Activated naive CD4-positive, alpha-beta T cell treated with anti-CD3 and anti-CD28 coated beads, Interleukin-2, amount 50 U/mL, for 16 hours (primary cell): ENCODE measurements at places on chromosomes 1 and 21.

DNA sequence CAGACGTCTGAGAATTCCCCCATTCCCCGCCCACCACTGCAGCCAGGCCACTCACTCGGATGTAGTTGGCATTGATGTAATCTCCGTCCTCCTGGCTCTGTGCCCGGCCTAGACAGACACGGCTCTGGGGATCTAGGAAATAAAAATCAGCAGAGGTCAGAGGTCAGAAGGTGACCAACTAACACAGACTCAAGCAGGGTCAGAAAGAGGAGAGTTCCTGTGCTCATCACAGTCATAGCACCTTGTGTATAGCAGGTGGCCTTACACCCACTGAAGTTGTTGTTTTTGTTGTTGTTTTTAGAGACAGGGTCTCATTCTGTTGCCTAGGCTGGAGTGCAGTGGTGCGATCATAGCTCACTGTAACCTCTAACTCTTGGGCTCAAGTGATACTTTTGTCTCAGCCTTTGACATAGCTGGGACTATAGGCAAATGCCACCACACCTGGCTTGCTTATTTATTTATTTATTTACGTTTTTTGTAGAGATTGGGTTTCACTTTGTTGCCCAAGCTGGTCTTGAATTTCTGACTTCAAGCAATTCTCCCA lies 4.9 kb downstream of the PTPN7 start:
- no peak for DNase-seq

GRCh38 chr21:28496517-28496916 lies 496.2 kb downstream of the LTN1 start:
- DNase-seq, result no peak

DNA sequence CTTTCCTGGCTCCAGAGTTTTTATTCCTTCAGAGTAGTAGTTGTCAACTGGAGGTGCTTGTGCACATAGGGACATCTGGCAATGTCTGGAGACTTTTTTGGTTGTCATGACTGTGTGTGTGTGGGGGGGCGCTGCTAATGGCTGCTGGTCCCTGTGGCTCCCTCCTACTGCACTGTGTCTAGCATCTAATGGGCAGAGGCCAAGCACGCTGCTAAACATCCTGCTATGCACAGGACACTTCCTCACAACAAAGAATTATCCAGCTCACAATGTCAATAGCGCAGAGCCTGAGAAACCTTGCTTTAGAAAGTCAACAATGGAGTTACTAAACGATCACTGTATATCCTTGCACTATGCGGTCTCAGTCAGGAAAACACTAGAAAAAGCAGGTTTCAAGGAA lies 19.7 kb upstream of the HMGB4 start:
- DNase-seq, result no peak

GRCh38 chr1:200029822-200030152 lies 2.3 kb downstream of the NR5A2 start:
- no peak for DNase-seq

DNA sequence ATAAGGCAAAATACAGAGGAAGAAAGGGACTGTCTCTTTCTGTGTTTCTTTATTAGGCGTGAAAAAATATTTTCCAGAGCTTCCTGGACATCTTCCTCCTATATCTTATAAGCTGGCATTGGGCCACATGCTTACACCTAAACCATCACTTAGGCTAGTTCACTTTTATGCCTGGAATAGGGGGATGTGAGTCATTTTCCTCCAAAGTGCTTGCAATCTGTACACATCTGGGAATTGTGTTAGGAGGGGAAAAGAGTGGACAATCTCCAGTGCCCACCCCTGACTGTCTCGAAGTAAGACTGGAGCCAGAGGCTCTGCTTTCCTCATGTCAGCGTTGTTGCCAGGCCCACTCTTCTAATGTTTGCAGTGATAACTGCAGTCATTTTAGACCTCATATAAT lies 29.9 kb downstream of the GIPC2 start:
- DNase-seq, result no peak

DNA sequence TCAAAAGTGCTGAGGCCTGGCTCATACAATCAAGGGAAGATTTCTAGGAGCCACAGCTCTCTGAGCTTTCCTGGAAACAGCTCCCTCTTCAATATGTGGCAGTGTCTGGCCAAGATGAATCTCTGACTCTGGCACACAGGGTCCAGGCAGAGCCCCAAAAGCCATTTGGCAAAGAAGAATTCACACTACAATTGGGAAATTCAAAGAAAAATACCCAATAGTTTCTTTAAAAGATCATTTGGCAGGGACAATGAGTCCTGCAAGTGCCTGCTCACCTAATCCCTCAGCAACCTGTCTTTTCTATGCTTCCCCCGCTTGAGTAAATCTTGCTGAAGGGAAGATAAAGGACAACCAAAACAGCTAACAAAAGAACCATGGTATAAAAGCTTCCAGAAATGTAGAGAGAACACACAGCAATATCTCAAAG lies 124.6 kb downstream of the TGFBR3 start:
- DNase-seq, result no peak

DNA sequence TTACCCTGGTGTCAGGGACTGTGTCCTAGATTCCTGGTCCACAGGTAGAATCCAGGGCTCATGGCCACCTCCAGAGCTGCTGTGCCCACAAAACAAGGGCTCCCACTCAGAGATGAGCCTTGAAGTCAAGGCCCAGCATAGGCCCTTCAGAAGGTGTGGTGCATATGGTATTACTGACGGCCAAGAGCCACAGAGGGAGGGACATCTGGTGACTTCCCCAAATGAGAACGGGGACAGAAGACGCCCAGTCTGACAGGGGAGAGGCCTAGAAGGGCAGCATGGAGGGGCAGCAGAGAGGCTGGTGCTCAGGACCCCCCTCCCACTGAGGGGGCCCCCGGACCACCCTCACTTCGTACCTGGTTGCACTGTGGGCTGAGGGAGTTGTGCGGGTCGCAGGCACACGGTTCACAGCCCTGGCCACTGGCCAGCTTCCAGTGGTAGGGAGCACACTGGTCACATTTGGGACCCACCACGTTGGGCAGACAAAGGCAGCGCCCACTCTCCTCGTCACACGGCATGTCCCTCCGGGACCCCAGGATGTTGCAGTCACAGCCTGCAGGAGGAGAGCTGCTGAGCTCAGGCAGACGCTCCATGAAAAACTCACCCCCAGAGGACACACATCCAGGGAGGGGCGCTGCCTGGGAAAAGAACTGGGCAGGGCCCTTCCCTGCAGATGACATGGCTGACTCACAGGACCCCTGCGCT lies 25.0 kb downstream of the LAMB3 start:
- no peak for DNase-seq
